ENCODE measurements at places on chromosomes 5 and 9.

DNA sequence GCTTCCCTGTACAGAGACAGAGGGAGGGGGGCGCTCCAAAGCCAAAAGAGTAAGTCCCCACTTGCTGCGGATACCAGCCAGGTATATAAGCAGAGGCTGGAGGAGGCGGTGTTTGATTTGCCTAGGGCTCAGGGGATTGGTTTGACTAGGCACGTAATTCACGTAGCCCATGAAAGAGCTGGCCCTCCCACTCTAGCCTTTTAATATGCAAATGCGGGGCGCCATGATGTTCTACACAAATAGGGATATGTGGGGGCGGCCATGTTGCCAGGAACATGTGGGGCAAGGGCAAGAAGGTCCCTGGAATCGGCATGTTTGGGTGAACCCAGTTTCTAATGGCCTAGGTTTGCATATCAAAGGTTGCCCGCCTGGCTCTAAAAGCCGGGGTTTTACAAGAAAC is 3.3 kb upstream of the PRLR start:
- DNase-seq = no peak

DNA sequence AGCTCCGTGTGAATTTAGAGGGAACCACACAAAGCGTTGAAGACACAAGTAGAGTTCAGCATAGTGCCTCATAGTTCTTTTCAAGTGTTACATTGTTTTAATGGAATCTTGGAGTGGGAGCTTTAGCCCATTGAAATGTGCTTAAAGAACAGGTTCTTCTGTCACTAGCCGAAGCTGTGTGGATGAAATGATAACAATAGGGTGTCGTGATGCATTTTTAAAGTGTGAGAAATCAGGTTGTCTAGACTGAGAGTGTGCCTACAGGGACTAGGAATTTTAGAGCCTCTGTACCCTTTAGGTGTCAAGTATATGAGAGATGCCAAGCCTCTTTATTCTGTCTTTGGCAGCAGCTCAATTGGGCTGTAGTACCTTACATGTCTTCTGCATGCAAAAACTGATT is 83.0 kb downstream of the NDUFS4 start:
- no peak for DNase-seq

GRCh38 chr9:79707589-79707988 is 135.8 kb downstream of the TLE4 start:
- peak; percentile 23 for DNase-seq

- no peak for DNase-seq
Measured at GRCh38 chr9:97560851-97561250, 59.4 kb downstream of the TMOD1 start.

GRCh38 chr9:107148216-107148615 is 134.9 kb upstream of the RAD23B start:
- no peak for DNase-seq

DNA sequence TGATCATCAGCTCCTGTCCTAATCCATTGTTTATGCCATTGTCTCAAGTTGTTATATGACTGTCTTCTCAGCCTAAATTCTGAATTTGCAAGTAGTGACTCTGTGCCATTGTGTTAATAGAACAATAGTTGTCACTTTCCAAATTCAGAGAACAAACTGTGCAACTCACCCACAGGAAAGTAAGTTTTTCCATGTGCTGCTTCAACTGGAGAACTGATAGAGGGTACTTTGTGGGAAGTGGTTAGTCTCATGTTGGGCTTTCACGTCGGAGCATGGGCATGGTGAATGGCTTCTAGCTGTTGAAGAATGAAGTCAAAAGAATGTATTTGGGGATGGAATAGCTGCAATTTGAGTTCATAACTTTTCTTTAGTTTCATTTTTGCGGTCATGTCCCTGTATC is 146.0 kb downstream of the CD180 start:
- no peak for DNase-seq

DNA sequence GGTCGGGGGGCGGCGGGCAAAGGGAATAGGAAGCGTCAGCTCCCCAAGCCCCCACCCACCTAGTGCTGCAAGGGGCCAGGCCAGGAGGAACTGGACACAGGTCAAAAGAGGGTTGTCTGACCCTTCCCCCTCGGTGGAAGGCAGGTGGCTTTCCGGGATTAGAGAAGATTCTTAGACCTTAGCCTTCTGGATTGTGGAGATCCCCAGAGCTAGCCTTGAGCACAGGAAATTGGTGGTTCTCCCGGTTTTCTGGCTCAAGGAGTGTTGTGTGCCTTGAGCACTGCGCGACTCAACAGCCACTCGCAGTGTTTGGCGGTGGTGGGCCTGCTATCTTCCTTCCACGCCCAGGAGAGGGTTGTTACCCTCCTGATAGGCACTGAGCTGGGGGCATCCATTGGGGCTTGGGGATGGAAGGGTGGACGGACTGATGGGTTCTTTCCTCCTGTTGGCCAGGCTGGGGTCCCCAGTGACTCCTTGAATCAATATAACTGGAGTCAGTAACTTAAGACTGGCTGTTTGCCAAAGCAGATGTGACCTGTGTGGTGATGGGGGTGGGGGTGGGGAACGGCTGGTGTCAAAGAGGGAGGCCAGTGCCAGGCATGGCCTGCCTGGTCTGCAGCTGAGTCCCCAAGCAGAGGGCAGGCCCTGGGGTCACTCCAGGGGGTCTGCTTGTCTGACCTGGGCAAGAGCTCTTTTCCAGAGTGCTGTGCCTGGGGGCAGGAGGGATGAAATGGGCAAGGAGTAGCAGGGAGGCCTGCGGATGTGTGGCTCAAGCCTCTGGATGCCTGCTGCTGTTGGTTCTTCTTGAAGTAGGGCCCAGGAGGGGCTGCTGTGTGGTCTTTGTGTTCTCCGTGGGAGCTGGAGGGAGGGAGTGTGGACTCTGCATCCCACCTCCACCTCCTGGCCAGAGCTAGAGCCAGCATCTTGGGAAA is 2.1 kb downstream of the FGF18 start:
- no peak for DNase-seq

GRCh38 chr5:157484768-157485167 is 24.8 kb downstream of the NIPAL4 start:
- DNase-seq = no peak

DNA sequence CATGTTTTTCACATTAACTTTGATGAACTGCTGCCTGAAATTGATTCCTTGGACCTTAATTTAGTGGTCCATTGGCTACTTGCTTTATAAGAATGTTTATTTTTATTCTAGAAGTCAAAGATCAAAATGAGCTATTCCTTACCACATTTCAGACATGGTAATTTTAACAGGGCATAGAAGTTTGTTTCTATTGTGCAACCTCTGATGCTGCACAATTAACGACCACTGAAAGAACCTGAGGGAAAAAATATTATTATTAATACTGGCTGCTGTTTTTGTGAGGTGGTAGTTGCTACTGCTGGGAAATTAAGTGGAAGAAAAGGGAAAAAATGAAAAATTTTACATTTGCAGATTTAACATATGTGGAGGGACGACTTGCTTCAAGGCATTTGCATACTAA is 37.9 kb upstream of the RAB3C start:
- no peak for DNase-seq

- no peak for DNase-seq
Measured at GRCh38 chr9:6078382-6079105, 63.1 kb upstream of the RANBP6 start.

DNA sequence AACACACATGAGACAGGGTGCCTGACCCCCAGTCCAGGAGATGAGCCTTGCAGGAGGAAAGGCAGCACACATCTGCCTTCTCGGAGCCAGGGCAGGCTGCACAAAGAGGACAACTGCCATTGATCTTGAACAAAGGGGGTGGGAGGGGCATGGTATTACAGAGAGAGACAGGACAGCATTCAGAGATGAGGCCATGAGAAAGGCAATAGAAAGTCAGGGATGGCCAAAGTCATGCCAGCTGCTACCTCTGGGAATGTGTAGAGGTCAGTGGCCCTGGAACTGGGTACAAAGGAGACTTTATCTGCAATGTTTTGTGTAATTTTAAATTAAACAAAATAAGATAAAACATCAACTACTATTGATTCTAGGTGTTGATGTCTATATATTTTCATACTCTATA is 43.2 kb downstream of the WDR36 start:
- no peak for DNase-seq

DNA sequence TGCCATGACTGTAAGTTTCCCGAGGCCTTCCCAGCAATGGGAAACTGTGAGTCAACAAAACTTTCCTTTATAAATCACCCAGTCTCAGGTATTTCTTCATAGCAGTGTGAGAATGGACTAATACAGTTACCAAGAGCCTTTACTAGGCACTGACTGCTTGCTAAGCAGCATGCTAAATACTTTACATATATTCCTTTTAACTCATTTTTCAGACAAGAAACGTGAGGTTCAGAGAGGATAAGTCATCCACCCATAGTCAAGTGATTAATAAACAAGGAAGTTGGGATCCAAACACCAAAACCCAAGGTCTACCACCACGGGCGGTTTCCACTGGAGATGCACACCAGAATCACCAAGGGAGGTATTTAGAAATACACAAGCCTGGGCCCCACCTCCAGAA is 50.8 kb downstream of the GABBR2 start:
- DNase-seq = no peak

GRCh38 chr5:16889972-16890519 is 46.0 kb downstream of the MYO10 start:
- DNase-seq = no peak

DNA sequence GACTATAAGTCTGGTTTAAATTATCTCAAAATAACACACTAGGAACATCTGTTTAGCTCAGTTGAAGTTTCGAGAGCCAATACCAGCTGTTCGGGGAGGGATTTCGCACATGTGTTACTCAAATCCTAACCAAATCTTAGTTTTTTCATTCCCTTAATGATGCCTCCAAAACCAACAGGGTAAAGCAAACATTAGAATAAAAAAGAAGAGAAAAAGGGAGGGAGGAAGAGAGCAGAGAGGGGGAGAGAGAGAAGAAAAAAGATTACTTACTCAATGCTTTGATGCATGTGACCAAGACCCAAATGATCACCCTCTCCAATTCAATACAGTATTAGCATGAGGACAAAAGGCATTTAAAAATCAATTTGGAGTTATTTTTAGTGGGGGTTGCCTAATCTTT is 86.0 kb upstream of the NR5A1 start:
- DNase-seq = no peak

- DNase-seq = no peak
Measured at GRCh38 chr5:108950276-108950675, 202.6 kb downstream of the FER start.

- no peak for DNase-seq
Measured at GRCh38 chr5:81980598-81981260, 8.9 kb downstream of the ATG10 start.
